ENCODE measurements at places on chromosomes 6 and 20.

- no peak for DNase-seq
These were observed 8.8 kb upstream of the OSTM1 start for GRCh38 chr6:108083349-108083748.

DNA sequence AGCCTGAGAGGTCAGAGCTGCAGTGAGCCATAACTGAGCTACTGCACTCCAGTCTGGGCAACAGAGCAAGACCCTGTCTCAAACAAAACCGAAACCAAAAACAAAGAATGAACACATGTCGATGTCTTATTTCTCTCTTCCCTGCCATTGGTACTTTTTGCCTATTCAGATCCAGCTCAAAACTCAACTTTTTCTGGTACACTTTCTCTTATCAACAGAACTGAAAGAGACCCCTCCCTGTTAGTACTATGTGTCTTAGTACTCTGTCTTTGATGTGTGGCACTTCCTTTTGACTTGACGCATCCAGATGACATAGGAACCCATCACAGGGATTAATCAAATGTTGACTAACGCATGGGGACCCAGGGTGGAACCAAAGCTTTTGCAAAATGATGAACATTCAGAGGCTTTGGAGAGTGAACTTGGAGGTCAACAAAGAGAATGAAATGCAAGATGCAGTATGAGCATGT lies 44.8 kb downstream of the AKAP12 start:
- DNase-seq = no peak

GRCh38 chr6:134003542-134003951 lies 48.9 kb downstream of the SLC2A12 start:
- DNase-seq = no peak

DNA sequence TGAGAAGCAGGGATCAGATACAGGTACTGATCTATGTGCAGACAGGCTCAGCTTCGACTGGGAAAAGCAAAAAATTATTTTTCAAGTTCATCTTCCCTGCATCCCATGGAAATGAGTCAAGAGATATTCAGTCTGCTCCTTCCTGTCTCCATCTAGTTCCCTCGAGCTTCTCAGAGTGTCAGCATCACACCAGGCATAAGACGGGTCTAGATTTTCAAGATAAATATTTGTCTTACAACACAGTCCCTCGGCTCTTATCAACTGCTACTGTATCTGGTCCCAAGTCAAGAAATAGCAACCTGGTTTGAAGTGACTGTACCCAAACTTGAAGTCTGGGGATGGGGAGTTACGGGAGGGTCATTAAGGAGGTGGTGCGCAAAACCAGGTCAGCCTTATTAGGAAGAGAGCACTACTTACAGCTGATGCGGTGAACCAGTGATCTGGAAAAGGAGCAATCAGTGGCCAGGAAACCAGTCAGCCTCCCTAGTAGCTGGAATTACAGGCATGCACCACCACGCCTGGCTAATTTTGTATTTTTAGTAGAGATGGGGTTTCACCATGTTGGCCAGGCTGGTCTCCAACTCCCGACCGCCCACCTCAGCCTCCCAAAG lies 29.7 kb downstream of the ZMYND8 start:
- DNase-seq = no peak

DNA sequence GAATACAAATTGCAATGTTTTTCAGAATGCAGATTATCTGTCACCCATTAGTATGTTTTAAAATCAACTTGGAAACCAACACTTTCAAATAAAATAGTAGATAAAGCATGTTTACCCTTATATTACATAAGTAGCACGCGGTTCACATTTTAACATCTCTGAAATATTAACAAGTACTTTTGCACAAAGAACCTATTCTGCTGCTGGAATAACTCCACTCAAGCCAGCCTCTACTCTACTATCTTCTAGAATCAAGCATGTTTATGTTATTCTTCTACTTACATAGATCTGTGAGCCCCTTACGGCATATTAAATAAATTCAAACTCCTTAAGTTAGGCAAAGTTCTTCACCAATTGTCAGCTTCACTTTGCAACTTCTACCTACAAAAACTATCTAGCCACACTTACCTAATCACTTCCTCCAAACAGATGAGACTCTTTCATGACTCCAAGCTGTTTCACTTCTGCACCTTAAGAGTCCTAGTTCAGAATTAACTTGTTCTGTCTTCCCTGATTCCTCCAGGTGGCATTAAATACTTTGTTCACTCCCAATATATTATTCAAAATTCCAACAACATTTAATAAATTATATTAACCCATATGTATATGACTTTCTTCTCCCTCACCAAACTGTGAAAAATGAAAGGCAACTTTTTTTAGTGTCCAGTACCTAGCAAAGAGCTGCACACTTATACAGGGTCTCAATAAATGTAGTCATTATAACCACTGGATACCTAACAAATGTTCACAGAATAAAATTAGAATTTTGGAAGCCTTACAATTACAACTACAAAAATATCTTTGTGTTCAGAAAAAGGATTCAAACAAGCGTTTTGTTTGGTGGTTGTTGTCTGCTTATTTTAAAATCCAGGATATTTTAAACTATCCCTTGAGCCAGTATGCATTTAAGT lies 12.1 kb downstream of the CEP85L start:
- no peak for DNase-seq
